ENCODE measurements at places on chromosomes 11 and 22.

DNA sequence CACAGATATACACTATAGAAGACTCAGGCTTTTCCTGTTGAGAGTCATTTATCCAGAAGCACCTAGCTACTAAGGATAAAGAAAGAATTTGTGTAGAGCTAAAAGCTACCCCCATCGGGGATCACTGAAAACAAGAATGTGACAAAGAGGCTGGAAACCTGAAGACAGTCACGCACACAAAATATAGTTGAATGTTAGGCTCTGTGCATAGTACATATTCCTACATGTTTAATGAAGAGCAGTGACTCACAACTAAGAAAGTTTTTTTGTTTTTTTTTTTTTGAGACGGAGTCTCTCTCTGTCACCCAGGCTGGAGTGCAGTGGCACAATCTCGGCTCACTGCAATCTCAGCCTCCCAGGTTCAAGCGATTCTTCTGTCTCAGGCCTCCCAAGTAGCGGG, 8.4 kb downstream of the OR10V1 start:
- no peak for DNase-seq

DNA sequence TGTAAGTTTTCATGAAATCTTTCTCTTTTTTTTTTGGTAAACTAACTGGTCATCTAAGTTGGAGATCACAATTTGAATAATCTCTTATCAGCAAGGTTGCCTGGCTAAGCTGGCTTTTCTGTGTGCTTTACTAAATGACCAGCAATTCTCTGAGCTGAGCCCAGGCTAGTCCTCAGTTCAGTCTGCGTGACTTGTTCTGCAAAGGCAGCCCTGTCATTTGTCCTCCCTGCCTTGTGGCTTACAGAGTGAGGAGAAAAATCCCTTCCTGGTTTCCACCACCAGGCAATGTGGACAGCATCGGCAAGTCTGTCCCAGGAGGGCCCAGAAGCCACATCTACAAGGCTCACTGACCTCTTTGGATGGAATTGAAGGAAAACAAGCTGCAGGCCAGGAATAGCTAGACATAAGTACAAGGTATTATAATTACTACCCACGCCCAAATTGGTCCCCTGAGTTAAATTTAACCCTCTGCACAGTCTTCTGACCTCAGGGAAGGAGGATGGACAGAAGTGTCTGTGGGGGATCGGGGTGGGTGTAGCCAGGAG, 108.6 kb downstream of the SCN3B start:
- DNase-seq, result no peak

DNA sequence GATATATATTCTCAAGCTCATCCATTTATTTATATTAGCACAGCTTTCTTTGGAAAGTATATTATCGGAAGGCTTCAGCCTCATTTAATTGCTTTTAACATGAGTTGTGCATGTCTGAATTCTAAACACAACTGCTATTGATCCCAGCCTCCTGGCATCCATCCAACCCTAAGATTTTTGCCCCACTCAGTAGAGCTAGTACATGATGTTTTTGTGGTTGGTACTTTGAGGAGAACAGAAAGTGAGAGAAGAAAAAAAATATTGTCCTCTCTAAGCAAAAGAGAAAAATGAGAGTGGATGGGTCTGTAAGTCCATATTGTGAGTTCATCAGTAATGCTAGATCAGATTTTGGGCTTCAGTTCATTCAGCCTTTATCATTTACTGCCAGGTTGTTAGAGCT, 198.7 kb downstream of the DDX10 start:
- DNase-seq, result no peak

GRCh38 chr11:69423611-69424385, 57.7 kb upstream of the LINC01488 start:
- no peak for DNase-seq

- DNase-seq, result no peak
Measured at GRCh38 chr11:73213196-73214143, 4.6 kb upstream of the P2RY2 start.

GRCh38 chr11:28627690-28628255, 519.6 kb downstream of the METTL15 start:
- no peak for DNase-seq

- no peak for DNase-seq
Measured at GRCh38 chr11:100061006-100061405, 626.1 kb upstream of the ARHGAP42 start.

DNA sequence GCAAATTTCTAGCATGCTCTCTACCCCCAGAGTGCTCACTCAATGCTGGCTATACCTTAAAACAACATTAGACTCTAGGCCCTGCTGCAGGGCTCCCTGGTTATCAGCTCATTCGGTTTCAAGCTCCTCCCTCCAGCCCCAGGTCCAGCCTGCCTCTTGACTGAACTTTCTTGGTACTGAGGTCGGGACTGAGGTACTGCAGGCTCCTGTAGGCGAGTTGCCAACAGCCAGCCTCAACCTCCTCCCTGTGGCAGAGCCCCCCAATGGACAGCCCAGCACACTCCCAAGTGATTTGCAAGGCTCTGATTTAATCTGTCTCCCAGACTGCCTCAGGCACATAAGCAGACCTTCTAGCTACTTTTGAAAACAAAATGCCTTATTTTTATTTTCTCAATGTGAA, 73.6 kb upstream of the EIF3M start:
- DNase-seq, result no peak

DNA sequence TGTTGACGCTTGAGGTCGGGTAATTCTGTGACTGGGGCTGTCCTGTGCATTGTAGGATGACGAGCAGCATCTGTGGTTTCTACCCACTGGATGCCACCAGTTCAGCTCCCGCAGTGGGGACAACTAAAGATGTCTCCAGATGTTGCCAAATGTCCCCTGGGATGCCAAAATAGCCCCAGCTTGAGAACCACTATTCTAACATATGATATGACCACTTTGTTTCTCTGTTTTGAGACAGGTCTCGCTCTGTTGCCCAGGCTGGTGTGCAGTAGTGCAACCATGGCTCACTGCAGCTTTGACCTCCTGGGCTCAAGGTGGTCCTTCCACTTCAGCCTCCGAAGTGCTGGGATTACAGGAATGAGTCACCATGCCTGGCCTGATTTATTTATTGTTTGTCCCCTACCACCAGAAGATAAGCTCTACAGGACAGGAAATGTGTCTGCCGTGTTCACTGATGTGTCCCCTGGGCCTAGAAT, 4.4 kb upstream of the MEN1 start:
- no peak for DNase-seq

- DNase-seq, result peak; percentile 85
Measured at GRCh38 chr11:33773987-33774735, at the start of gene FBXO3. Gene FBXO3, minus strand, starts transcription at chr11:33774520. Its CDS starts 23 bp downstream, at chr11:33774497.

GRCh38 chr22:35961480-35962295, 66.9 kb downstream of the RBFOX2 start:
- peak; percentile 15 for DNase-seq

GRCh38 chr22:35343664-35344550, 37.0 kb upstream of the HMOX1 start:
- no peak for DNase-seq

GRCh38 chr11:11981364-11981763, 27.1 kb downstream of the DKK3 start:
- DNase-seq, result no peak

- peak; percentile 30 for DNase-seq
Measured at GRCh38 chr11:45872651-45873356, 12.6 kb upstream of the MAPK8IP1 start.

DNA sequence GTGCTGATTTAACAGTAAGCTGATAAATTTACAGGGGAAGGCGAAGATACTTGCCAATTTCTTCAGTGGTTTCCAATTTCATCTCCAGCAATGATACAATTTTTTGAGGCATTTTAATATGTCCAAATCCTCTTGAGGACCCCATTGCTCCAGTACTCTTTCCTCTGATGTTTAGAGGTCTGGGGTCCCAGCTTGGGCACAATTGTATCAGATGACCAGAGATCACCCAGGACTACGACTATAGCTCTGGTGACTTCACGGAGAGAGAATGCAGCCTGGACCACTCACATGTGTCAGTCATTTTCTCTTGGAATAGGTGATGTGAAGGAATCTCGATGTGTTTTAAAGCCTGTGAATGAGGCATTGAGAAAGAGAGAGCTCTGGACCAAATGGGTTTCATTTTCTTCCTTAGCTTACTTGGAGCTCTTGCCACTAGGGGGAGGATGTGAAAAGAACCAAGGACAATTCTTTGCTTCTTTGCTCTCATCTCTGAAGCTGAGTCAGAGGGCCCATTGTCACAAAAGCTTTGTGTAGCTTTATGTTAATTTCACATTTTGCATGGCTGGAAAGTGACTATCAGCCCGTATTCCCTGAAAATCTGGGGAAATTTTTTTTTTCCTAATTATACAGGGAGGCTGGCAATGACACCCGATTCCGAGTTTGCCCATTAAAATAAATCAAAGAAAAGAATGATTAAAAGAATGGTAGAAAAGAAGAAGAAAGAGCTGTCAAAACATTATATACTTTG, 6.7 kb upstream of the CCDC90B start:
- DNase-seq, result peak; percentile 31

DNA sequence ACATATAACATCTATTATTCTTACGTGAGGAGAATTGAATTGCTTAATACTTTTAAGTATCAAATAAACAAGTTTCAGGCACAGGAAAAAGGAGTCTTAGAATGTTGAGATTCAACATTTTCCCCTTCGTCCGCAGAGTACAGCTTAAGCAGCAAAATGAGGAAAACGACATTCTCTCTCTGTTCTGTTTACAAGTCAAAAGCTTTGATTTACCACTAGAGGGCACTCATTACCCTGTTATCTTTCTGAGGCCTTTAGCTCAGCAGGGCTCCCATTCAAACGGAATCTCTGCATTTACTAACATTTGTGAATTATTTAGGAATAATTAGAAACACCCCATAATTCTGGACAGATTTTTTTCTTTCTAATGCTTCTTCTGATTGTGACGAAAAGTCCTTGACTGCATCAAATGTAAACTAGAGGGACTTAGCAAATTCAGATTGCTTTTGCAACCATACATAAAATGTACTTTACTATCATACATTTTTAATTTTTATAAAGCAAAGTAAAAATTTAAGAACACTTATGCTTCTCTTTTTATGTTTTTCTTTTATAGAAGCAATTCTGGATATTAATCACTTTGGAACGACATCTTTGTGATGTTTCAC, 75.0 kb downstream of the JRKL start:
- peak; percentile 74 for DNase-seq

- no peak for DNase-seq
Measured at GRCh38 chr11:88043149-88043548, 132.1 kb downstream of the RAB38 start.

GRCh38 chr22:35335468-35335867, 35.8 kb downstream of the TOM1 start:
- DNase-seq, result no peak

DNA sequence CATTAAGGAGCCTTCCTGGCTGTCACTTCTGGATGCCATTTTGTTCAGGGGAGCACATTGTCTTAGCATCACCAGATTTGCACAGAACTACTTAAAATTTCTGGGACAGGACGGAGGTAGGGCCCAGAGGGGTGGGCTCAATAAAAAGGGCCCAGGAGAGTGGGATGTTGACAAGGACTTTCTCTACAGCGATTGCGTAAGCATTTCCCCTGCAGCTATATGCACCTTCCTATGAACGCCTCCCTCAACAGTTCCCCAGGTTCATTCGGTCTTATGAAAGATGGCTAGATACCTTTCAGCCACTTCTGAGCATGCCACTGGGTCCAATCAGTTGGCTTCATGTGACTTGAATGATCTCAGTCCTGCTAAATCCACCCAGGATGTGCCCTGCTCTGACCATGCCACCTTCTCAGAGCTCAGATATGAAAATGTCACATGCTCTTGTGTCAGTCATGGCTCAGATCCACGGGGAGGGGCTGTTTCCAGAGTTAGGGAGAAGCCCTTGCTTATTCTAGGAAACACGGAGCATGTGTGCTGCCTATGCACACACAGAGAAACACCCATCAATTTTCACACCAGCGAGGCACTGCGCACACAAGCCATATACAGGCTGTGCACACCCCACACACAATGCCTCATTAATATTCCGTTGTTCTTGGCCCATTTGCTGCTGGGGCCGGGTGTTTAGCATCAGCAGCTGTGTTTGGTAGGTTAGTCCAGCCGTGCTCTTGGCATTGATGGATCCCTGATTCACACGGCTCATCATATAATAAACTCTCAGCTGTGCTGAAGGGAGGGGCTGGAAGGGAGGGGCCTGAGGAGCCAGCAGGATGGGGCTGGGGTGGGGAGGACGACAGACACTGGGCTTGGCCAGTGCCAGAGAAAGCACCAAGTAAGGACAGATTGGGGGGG, 52.5 kb upstream of the NNMT start:
- DNase-seq, result no peak

DNA sequence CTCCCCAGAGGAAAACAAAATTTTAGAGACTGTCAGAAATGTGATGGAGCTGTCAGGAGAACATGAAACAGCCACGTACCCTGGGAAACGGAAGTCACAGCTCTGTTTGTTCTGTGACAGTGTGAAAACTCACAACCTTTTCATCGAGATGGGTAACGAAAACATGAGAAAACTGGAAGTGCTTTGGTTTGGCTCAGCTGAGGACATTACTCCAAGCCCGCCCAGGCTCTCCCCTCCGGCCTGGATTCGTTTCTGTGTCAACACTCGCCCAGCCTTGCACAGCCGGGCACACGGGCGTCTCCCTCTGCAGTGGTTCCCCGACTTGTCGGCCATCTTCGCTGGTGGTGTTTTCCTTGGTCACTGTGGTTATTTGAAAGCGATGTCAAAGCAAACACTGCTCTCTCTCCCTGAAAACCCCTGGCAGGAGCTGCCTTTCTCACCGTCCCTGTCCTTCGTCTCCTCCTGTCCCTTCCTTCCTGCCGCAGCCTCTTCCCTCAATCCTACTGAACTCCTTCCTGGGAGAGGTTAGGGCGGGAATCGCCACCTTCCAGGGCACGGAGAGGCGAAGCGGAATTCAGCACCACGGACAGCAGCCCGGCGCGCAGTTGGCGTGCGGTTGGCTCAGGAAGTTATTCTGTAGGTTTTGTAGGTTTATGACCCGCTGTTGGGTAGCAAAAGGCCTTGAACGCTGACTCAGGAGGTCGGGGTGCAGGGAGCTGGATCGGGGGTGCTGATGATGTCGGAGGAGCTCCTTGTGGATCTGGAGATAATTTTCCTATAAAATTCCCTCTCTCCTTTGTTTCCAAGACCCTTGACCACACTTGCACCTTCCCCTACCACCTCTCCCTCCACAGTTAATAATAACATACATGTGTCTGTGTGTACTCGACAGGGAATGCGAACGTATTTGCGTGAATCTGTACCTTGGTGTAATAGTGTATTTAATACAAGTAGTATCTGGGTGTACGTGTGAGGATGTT, 13.1 kb upstream of the RPS19BP1 start:
- DNase-seq, result no peak

DNA sequence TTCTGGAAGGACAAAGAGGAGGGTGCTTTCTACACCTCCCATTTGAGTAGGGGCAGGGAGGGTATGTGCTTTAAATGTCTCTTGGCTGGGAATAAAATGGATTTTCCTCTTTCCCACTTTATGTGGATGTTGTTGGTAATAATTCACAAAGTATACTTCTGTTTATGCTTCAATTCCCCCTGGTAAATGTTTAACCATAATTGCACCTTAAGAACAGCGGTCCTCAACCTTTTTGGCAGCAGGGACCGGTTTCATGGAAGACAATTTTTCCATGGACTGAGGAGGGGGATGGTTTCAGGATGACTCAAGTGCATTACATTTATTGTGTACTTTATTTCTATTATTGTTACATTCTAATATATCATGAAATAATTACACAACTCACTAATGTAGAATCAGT, 4.0 kb upstream of the TP53AIP1 start:
- DNase-seq, result no peak
